ENCODE measurements at places on chromosomes 1 and 21.
A peak's percentile ranks its signal among the peaks of the same experiment; 100 is the strongest.

- DNase-seq, result no peak
These were observed 32.7 kb upstream of the HP1BP3 start for GRCh38 chr1:20819818-20820217.

- DNase-seq, result peak; percentile 33
These were observed 481.7 kb upstream of the NR5A2 start for GRCh38 chr1:199545780-199546179.

GRCh38 chr1:102952400-102952799 lies 155.9 kb downstream of the COL11A1 start:
- DNase-seq, result no peak

- no peak for DNase-seq
These were observed 12.5 kb downstream of the TRAF3IP3 start for GRCh38 chr1:209768354-209768774.

DNA sequence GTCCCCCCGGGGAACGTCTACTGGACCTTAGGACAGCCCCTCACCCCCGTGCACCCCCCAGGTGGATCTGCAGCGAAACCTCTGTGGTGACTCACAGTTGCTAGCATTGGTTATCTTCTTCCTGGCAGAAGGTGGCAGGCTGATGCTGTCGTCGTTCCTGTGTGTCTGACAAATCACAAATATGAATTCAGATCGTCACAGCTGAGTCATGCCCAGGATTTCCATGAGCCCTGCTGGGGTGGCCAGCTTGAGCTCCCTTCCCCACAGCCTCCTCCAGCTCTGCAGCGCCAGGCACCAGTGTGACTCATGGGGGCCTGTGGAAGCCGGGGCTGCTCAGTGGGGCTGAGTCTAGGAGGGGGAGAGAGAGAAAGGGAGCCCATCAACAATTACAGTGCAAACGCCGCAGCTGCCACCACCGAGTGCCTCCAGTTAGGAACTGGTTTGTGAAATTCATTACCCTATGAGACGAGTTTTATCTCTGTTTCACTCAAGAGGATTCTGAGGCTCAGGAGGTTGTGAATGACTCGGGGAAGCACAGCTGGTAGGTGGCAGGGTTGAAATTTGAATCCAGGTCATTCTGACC lies 197.9 kb downstream of the DYRK1A start:
- peak; percentile 99 for DNase-seq

DNA sequence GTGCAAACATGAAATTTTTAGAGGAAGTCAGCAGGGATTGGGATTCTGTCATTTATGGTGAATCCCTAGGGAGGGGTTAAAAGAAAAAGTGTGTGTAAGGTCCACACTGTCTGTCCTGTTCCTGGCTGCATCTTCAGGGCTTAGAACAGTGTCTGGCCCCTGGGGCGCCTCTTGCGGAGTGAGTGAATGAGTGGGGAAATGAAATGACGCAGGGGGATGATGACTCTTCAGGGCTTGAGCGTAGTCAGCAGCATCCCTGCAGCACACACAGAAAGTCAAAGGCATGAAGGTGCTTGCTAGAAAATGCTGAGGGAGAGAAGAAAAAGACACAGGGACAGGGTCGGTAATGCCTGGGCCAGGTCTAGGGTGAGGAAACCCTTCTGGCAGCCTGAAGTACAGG lies 57.8 kb downstream of the PGBD5 start:
- peak; percentile 69 for DNase-seq

- peak; percentile 94 for DNase-seq
These were observed 70.3 kb downstream of the SERINC2 start for GRCh38 chr1:31483012-31483946.
